ENCODE measurements at places on chromosomes 7 and 10.

GRCh38 chr7:26212921-26213718 lies 11.6 kb downstream of the CBX3 start:
- DNase-seq, result no peak

- no peak for DNase-seq
These were observed 52.6 kb upstream of the TRUB1 start for GRCh38 chr10:114885443-114885842.

DNA sequence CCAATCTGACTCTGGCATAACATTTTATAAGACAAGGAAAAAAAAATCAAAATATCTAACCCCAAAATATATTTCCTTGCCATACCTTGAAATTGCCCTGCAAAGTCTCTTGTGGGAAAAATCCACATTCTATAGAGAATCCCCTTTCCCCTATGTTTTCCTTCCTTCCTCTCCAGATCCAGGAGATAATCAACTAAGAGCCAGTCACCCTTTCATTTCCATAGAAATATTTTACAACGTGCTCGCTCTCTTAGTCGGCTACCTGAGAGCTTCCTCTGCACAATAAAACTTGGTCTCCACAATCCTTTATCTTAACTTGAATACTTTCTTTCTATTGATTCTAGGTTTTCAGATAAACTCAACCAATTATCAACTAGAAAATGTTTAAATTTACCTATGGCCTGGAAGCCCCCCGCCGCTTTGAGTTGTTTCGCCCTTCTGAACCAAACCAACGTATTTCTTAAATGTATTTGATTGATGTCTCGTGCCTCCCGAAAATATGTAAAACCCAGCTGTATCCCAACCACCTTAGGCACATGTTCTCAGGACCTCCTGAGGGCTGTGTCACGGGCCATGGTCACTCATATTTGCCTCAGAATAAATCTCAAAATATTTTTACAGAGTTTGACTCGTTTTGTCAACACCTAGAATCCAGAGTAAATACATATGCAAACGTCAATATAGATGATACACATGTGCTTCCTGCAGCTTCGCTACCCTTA lies 869 bp downstream of the PSAP start:
- no peak for DNase-seq

DNA sequence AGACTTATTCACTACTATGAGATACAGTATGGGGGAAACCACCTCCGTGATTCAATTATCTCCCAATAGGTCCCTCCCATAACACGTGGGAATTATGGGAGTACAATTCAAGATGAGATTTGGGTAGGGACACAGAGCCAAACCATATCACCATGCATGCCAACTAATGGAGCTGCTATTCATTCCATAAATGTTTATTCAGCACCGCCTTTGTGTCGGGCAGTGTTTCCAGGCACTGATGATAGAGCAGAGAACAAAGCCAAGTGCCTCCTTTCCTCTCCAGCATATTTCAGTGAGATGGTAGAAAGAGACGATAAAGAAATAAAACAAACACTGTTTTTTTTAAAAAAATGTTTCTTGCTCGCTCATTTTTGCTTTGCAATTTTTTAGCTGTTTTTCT lies 295.9 kb upstream of the FOXK1 start:
- no peak for DNase-seq

DNA sequence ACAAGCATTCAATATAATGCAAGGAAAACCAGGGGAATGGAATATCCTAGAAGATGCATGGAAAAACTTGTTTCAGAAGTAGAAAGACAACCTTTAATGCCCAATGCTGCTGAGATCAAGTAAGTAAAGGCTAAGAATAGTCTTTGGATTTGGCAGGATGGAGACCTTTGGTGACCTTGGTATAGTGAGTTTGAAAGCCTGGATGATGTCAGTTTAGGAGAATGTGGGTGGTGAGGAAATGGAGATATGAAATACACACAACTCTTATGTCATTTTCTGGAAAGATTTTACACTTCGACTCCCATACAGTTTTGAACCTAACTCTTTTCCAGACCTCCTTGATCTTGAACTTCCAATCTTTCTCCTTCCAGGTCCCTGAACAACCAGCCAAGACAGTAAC lies 185.7 kb downstream of the TFEC start:
- DNase-seq, result no peak

DNA sequence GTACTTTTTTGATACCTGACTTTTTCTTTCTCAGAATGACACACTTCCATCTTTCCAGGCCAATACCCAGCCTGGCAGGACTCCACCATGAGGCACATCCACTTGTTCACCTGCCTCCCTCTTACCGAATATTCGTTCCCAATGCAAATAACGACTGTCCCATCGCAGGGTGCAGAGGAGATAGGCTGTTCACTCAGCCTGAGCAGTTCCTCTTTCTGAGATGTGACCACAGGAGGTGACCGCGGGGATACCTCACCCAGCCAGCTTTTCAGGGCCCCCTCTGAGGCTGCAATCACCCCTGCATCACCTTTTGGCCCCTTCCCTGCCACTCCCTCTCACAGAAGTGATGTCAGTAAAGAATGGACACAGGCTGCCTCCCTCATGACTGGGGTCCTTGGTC lies 28.3 kb downstream of the PTPRN2 start:
- DNase-seq, result no peak

Data from SHP77 treated with DMSO at 0.1 percent for 48 hours (cell line).